ENCODE measurements at places on chromosomes 12 and 14. TPM values are rescaled to one million over a fixed set of nuclear protein-coding genes. Genes with fewer than 3 reads are reported as not detected.
A peak's percentile ranks its signal among the peaks of the same experiment; 100 is the strongest.

Gene KLRC4
- not detected for polyA plus RNA-seq

Gene RNFT2
- polyA plus RNA-seq = 1.0 TPM

Gene PRB2
- not detected for polyA plus RNA-seq

Gene NRL
- polyA plus RNA-seq = 1.8 TPM

Gene FAM186B
- 1.8 TPM for polyA plus RNA-seq

Gene BDKRB2
- polyA plus RNA-seq = 1.1 TPM

Gene BIN2
- polyA plus RNA-seq = 2.2 TPM

Gene SRGAP1
- polyA plus RNA-seq = 5.9 TPM

Gene KRT82
- polyA plus RNA-seq = not detected

Gene FAM222A
- 9.8 TPM for polyA plus RNA-seq

GRCh38 chr12:102691773-102692555, 211.6 kb upstream of the IGF1 start:
- DNase-seq = no peak

- no peak for DNase-seq
Observed at GRCh38 chr12:89890161-89890560, 181.5 kb upstream of the ATP2B1 start.

- DNase-seq = no peak
Observed at GRCh38 chr14:95523051-95523814, 6.8 kb upstream of the SYNE3 start.

- DNase-seq = no peak
Observed at GRCh38 chr14:20441461-20441860, 5.5 kb upstream of the KLHL33 start.

GRCh38 chr12:112170376-112170775, 45.0 kb downstream of the TRAFD1 start:
- DNase-seq = no peak

GRCh38 chr14:101457936-101458740, 103.2 kb upstream of the DIO3 start:
- no peak for DNase-seq

- DNase-seq = no peak
Observed at GRCh38 chr14:101845496-101845895, 84.0 kb downstream of the PPP2R5C start.

DNA sequence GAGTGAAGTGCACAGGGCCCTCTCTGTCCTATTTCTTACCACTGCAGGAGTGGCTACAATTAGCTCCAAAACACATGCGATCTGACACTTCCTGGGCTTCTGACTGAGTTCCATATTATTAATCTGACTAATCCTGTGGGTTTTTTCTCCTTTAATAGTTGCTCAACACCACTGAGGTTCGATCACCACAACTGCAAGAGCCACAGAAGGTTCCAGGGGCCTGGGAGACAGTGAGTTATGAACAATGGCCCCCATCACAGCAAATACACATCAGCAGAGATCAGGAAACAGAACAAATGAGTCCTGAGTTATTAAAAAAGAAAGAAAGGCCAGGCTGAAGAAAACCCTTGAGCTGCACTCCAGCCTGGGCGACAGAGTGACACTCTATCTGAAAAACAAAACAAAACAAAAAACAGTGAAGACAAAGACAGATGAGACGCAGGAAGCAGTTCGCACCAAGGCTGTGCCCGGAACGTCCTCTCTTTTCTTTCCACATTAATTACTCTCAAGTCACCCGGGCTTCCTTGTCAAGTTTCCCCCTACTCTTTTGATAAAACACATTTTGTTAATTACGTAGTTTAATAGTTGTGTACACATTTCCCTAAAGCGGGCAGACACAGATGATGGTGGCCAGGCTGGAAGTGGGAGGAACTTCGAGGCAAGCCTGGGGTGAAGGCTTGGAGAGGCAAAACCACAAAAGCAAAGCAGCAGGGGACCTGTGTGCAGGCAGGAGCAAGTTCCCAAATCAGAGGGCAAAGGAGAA, 42.7 kb downstream of the CDC42BPB start:
- DNase-seq = no peak

- no peak for DNase-seq
Observed at GRCh38 chr12:14187002-14187401, 178.5 kb upstream of the ATF7IP start.

DNA sequence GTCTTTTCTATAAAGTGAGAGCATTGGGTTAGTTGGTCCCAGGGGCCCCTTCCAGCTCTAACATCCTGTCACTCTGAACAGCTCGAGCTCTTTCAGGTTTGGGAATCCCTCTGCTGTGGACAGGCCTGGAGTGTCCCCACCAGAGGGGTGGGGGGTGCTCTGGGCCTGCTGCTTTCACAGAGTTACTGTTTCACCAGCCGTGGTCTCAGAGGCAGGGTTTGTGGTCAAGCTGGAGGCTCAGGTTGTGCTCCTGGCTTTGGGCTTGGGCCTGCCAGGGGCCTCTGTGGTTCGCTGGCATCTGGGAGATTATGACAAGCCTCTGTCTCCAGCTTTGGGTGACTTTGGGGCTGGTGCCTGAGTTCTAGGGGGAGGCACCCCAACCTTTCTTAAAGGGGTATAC, 59.6 kb downstream of the FBXL14 start:
- DNase-seq = no peak

DNA sequence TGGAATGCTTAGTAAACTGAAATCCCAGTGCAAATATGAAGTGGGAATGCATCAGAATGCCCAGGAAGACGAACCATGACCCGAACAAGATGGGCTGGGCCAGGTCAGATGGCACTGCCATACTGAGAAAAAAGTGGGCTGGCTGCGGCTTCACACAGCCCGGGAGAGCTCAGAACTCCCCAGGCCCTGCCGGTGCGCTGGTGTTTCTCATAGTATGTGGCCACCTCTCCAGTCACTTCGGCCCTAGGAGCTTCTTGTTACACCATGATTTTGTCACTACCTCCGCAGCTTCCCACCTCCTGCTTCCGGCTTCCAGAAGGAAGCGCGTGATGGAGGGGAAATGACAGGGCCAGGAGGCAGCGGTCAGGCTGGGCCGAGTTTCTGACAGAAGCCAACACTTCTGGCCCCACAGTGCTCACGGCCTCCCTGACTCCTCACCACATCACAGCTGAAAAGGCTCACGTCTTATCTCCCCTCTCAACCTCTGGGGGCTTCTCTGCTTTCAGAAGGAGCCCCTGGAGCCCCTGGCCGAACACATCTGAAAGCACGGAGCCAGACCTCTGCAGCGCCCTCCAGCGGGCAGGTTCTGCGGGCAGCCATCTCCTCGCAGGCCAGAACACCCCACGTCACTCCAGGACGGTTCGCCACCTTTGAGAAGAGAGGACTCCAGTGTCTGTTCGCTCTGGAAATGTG, 30.7 kb downstream of the DAD1 start:
- no peak for DNase-seq

DNA sequence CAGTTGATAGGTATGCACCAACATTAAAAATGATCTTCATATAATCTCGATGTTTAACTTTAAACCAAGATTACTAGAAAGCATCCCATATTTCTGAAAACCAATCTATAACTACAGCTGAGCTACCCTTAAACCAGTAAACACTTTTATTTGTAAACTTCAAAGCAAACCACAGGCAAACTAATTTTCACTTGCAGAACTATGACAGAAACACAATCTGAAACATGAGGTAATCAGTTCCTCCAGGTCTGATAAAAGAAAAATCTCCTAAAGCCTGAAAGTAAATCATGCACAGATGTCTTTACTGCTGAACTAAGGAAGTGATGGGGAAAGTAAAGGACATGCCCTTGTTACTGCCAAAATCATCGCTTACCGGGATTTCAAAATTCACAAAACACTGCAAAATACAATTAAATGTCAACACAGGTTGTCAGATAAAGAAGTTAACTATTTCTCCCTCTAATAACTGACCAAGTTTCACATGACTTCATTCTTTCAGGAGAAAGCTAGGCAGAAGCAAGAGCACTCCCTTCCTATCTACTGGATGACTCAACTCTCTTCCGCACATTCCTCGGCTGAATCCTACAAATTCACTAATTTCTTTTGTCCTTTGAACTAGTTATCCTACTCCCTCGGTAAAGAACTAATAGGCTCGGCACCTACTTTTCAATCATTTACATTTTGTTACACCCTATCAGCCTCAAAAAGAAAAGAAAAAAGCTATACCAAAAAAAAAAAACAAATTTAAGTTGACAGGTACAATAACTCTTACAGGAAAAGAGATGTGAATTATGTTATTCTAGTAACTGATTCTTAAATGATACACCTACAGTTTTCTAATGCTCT, 1.4 kb downstream of the EEA1 start:
- peak; percentile 22 for DNase-seq

DNA sequence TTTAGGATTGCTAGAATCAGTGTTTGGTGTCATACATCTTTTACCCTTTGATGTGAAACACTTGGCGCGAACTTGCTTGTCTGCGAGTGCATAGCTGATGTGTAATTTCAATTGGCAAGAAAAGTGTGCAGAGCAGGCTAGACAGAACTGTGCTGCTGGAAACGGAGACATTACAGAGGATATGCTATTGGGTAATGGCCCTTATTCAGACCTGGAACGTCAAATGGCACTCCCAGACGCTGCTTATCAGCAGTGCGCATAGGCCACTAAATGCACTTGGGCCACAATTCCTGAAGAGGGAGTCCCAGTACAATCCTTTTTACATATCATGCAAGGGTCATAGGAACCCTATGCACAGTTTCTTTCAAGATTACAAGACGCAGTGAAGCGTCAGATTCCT, 15.7 kb upstream of the SLC10A1 start:
- no peak for DNase-seq

- no peak for DNase-seq
Observed at GRCh38 chr12:69998922-69999321, 173.9 kb downstream of the MYRFL start.

- no peak for DNase-seq
Observed at GRCh38 chr12:104347374-104348075, 44.0 kb downstream of the EID3 start.

GRCh38 chr12:123141615-123142517, 9.0 kb downstream of the PITPNM2 start:
- DNase-seq = no peak

DNA sequence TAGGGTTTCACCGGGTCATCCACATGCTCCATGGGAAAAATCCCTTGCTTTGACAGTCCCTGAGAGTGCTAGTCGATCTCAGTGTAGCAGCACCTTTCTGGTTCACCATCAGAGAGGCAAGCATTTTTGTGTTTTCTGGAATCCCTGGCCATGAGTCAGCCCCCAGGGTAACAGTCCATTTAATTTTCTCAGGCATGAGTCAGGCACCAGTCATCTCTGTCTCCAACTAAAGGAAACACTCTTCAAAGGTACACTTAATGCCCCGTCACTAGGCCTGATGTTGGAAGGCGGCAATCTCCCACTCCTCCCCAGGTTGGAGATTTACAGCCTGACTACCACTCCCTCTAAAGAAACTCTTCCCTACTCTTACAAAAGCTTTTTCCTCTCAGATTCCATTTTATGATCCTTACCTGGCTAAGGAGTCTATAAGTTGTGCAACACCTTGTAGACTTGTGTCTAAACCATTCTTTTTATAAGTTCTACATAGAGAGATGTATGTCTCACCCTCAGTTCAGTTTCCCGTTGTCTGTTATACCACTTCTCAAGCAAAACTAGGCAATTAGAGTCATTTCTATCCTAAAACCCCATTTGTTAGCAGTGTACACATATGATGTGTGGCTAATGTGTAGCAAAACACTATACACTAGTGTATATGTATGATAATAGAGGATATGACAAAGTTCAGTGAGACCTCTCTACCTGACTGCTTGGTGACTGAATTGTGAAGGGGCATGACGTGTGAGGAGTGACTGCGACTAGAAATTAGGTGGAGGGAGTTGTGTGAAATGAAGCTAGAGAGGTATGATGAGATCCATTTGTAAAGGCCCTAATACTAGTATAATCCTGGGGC, 24.6 kb downstream of the TMEM19 start:
- DNase-seq = no peak

DNA sequence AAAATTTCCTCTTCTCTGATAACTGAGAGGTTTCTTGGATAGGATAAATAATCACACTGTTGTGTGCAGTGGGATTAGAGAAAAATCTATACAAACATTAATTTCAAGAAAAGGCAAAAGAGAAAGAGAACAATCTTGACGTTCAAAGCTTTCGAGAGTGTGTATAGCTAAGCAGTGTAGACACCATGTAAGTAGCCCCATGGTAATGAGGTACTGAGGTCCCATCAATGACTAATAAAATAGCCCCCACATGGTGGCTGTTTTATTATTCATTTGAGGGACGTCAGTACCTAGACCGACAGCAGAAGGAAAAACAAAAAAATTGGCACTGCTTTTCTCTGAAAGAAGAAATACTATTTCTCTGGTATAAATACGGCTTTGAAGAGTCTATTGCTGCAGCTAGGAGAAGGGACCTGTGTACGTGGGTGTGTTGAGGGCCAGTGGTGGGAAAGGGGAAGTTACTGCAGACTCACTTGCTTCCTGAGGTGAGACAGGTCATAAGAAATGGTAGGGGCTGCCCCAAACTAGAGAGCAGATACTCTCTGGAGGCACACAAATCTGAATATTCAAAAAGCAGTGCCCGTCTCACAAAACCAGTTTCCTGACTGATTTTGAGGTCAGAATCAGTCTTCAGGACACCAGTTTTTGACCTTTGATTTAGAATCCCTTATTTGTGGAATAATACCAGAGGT, 339.8 kb downstream of the EMP1 start:
- no peak for DNase-seq

- no peak for DNase-seq
Observed at GRCh38 chr14:93319958-93320357, 12.9 kb downstream of the BTBD7 start.

DNA sequence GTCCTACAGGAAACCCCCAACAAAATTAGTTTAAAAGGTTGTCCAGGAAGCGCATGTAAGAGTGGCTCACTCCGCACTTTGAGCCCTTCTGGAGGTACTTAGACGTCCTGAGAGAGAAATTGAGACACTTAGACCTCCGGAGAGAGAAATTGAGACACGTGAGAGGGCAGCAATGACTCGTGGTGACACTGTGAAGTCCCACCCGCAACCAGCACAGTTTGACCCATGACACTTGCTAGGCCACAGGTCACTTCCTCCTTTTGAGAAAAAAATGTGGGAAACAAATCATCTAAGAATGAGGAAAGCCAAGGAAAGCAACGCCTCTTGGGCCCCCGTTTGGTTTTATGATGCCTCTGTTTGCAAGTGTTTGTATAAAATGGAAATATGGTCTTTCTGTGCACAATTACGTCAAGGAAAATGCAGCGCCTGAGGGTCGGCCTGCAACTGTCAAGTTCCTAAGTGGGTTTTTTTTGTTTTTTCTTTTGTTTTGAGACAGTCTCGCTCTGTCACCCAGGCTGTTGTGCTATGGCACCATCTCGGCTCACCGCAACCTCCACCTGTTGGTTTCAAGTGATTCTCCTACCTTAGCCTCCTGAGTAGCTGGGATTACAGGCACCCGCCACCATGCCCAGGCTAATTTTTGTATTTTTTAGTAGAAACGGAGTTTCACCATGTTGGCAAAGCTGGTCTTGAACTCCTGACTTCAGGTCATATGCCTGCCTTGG, 13.6 kb upstream of the CDCA4 start:
- DNase-seq = no peak

- DNase-seq = no peak
Observed at GRCh38 chr14:59918824-59919569, 947 bp upstream of the LRRC9 start.

Measured in forelimb muscle (tissue), 1 donor.